Astrocyte of the spinal cord (primary cell): ENCODE measurements at places on chromosomes 6 and 20.

DNA sequence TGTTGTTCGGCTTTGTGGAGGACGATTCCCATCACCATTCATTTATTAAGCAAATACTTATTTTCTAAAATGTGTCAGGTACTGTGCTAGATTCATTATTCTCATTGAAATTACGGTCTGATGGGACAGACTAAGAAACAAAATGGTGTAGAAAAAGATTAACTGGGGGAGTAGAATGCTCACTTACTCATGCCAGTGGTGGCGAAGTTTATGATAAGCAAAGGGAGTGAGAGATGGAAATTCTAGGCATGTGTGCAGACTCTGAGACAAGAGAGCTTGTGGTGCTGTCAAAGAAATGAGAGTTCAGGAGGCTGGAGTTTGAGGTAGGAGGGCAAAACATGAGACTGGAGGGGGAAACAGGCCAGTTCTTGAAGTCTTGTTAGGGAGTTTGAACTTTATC is 896 bp downstream of the RPP21 start:
- no peak for DNase-seq

- peak; percentile 50 for DNase-seq
These were observed 646 bp downstream of the RPS6KA2 start for GRCh38 chr6:166626177-166627032.

DNA sequence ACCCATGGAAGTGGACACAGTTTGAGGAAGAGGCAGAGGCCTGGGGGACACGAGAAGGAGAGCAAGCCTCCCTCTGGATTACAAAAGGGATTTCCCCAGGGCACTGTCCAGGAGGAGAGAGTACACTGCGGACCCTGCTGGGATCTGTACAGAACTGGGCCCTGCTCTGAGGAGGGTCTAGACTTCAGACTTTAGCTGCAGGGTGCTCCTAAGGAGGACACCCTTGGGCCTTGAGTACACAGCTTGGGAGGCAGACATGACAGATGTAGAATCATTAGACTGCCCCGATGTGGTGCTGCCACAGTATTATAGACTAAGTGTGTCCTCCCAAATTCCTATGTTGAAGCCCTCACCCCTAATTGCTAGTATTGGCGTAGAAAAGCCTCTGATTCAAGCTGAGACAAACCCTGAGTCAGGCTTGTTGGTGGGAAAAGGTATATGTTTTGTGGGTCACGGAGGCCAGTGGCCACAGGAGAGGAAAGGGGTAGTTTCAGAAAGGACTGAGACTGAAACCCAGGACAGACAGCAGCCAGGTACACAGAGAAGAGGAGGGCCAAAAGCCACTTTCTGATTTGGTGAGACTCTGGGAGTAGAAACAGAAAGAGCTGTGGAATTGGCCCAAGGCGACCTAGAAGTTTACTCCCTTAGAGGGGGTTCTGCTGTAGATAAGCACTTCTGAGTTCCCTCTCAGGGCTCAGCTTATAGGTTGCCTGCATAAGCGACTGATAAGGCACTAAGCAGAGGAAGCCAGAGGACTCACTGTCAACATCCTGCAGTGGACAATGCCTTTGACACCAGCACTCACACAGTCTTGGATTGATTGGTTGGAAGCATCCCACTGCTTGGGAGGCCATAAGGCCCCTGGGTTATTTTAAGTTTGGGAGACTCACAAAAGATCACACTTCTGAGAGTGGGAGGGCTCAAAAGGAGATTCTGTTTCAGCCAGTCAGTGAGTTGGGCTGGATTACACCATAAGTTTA is 16.5 kb upstream of the SH3BGRL2 start:
- DNase-seq = no peak

DNA sequence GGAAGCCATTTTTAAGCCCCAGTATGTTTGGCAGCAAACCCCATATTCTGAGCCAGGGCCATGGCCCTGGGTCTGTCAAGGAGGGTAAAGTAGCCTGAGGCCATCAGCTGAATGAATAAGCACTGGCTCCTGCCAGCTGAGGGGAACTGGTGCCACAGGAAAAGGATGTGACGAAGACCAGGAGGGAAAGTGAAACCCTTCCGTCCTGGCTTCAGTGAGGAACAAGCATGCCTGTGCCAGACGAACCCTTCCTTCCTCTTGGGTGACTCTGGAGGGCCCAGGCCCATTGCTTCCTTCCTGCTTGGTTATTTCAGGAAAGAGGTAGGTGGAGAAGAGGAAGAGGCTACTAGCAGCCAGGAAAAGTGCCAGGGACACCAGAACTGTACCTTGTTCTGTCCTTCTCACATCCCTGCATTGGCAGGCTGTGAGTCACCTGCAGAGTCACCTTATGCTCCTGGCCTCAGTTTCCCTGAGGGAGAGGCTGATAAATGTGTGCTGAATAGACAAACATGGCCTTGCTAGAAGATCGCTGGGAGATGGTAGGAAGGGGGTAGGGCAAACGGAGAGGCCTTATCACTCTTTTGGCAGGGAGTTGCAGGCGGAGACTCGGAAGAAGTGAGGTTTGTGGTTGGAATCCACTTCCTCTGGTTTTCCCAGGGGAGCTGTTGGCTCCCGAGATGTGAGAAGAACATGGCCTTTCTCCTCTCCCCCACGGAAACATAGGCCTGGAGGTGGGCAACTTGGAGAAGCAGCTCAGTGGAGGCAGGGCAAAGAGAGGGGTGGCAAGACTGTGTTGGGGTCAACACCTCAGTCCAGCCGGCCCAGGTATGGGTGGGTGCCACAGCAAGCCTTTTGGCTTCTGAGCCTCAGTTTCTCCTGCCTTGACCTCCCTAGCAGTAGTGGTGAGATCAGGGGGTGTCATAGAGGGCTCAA is 37.4 kb downstream of the COX4I2 start:
- DNase-seq = peak; percentile 73

DNA sequence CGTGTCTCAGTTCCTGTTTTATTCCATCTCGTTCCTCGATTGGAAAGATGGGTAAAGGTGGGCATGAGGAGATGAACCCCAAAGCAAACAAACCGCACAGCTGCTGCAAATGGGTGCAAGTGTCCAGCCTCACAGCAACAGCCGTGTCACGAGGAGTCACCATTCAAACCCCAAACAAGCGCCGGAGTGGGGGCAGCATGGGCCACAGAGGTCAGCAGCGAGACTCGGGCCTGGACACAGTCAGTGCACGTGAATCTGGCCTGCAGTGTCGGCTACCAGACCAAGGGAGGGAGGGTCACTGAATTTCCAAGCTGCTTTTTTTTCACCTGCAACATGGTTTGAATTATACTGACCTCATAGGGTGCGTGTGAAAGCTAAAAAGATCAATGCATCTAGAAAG is 63.5 kb downstream of the EZR start:
- DNase-seq = no peak

DNA sequence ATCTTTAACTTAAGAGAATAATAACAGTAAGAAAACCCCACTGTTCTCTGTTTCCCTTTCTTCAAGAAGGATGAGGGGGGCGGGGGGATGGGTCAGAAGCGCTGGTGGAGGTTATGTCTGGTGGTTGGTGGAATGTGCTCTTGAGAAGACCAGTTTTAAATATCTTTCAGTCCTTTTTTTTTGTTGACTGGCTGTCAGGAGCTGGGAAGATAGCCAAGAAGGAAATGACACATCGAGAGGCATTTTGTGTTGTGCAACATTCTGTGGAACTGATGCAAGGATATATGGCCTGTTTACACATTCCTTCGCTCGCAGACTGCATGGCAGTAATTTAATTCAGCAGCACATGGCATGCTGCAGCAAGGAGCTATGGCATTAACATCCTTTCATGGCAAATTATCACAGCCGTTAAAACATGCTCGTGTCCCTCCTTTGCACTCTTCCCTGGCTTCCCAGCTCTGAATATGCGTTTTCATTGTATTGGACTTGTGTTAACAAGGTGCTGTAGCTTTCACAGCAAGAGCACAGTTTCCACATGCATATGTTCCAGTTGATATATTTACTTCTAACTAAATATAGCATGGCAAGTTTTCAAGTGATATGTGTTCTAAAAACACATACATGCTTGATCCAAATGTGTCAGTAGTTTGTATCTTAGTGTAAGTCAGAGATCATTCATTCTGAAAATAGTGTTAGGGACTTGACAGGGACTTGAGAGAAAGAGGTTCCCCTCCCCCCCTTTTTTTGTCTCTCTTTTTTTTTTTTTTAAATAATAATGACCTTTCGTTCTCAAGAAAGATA is 68.2 kb upstream of the SUPT3H start:
- peak; percentile 99 for DNase-seq

DNA sequence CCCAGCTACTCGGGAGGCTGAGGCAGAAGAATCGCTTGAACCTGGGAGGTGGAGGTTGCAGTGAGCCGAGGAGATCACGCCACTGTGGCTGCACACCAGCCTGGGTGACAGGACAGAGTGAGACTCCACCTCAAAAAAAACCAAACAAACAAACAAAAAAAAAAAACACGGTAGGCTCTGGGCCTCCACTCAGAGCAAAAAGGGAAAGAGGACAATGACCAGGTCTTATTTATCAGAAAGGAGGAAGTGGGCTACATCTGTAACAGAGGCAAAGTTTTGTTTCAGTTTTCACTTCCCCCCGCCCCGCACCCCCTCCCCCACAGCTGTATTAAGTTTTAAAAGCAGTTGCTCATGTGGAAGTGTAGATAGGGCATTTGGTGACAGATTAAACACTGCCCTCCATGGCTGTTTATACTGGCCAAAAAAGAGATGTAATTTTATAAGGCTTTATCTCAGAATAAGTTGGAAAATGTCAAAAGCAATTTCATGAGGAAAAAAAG is 114.6 kb downstream of the RCAN2 start:
- no peak for DNase-seq

DNA sequence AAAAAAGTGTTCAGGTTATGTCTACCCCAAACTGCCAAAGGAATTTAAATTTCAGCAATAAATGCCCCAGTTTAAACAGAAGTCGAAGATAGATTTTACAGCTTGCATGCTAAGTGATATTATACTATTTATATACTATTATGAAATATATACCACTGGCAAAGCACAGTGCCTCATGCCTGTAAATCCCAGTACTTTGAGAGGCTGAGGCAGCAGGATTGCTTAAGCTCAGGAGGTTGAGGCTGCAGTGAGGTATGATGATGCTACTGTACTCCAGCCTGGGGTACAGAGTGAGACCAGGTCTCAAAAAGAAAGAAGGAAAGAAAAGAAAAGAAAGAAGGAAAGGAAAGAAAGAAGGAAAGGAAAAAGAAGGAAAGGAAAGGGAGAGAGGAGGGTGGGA is 102.1 kb downstream of the MTFR2 start:
- DNase-seq = no peak

- no peak for DNase-seq
These were observed 7.3 kb downstream of the ZBP1 start for GRCh38 chr20:57612916-57613315.

- DNase-seq = no peak
These were observed 14.9 kb downstream of the FYN start for GRCh38 chr6:111858347-111858746.

GRCh38 chr20:19113343-19113930 is 99.0 kb upstream of the SLC24A3 start:
- DNase-seq = no peak

GRCh38 chr20:4016340-4017050 is 1.1 kb upstream of the RNF24 start:
- DNase-seq = no peak

DNA sequence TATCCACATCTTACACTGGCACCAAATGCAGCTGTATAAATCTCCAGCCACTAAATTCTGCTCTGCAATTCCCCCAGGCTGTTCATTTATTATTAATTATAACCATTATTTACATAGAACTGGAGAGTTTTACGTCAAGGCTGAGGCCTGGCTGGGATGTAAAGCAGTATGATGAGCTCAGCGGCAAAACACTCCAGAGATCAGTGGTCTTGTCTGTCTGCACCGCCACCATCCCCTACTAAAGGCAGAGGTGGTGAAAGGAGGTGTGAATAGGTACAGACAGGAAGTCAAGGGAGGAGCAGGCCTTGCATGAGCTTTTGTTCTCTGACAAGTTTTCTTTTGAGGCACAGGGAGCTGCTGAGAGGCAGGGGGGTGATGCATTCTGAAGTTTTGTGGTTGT is 159.9 kb upstream of the PCSK2 start:
- DNase-seq = no peak

DNA sequence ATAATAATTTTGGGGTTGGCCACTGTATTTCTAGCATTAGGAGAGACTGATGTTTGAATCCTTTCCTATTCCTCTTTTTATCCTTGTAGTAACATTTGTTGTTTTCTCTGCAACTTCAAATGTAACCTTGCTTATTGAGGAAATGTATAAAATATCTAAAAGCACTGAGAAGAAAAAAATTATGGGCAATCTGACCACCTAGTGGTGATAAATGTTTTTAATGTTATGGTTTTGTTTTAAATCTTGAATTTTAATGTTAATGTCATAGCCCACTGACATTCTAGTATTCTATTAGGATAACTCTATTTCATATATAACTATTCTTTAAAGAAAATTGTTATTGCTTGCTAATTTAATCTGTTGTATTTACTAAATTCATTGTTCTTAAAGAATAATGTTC is 134.4 kb downstream of the FARS2 start:
- DNase-seq = no peak

DNA sequence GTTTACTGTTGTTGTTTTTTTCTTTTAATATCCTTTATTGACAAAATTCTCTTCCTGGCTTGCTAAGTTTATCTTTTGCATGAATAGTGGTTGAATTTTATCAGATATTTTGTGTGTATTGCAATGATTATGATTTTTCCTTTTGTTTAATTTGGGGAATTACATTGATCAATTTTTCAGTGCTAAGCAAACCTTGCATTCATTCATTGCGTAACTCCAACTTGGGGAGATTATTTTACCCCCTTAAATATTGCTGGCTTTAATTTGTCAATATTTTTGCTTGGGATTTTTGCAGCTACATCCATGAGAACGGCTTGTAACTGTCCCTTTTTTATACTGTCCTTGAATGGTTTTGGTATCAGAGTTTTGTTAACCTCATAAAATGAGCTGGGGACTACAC is 63.4 kb downstream of the SERAC1 start:
- DNase-seq = no peak

- no peak for DNase-seq
These were observed 100.7 kb downstream of the CDH26 start for GRCh38 chr20:60058879-60059278.

DNA sequence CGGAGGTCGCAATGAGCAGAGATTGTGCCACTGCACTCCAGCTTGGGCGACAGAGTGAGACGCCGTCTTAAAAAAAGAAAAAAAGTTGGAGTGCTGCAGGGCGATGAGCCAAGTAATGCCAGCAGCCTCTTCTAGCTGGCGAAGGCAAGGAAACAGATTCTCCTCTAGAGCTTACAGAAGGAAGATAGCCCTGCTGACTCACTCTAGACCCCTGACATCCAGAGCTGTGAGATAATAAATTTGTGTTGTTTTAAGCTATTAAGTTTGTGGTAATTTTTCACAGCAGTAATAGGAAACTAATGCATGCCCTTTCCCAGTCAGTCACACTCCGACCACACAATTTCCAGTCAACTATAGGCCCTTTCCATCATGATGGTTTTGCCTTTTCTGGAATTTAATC is 16.4 kb downstream of the PRSS16 start:
- DNase-seq = no peak

DNA sequence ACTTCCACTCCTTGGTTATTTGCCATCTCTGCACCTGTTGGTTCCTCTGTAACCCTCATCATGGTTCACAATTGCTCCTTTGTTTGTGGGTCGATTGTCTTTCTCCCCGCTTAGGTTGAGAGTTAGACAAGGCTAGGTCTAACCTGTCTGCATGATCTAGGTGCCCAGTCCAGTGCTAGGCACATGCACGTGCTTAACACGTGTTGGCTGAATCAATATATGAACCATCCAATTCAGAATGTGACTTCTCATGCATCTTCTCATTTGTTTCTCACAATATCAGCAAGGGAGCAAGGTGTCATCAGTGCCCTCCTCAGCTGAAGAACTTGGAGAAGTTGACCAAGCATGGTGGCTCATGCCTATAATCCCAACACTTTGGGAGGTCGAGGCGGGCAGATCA is 36.9 kb upstream of the CTNNBL1 start:
- DNase-seq = no peak

- no peak for DNase-seq
These were observed 18.2 kb downstream of the NCOA5 start for GRCh38 chr20:46071573-46071972.
